ENCODE measurements at places on chromosomes 2 and 18.

- no peak for DNase-seq
- no peak overlapping the region for H3K27ac ChIP-seq
- no peak overlapping the region for H3K4me3 ChIP-seq
- no peaks in the 10 kb centered on the region for H3K27me3 ChIP-seq
- peaks cover 45% of the 10 kb centered on the region for H3K4me1 ChIP-seq
These were observed 13.4 kb downstream of the ITGA6 start for GRCh38 chr2:172440795-172441194.

DNA sequence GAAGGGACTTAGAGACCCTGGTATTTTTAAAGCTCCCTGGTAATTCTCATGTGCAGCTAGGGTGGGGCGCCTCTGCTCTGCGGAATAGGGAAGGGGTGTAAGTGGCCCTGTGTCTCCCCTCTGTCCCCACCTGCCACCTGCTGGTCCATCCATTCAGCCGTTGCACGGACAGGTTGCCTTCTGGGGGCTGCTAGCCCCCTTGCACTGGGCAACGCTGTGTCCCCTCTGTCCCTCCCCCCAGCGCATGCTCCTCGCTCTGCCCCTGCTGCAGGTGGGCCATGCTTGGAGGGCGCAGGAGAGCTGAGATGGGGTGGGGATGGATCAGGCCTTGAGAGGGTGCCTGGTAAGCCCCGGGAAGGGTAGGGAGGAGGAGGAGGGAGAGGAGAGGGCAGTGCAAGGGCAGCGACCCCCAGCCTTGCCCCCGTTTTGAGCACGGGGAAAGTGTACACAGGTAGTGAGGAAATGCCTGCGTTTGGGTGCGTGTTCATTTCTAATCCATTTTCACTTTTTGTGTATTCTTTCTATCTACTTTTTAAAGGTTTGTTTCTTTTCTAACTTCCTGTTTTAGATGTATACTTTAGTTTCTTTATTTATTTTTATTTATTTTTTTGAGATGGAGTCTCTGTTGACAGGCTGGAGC lies 23.9 kb downstream of the RRM2 start:
- peaks cover 4% of the 10 kb centered on the region for H3K4me1 ChIP-seq
- H3K27ac ChIP-seq: no peak overlapping the region
- no peaks in the 10 kb centered on the region for H3K27me3 ChIP-seq
- H3K4me3 ChIP-seq: no peak overlapping the region

DNA sequence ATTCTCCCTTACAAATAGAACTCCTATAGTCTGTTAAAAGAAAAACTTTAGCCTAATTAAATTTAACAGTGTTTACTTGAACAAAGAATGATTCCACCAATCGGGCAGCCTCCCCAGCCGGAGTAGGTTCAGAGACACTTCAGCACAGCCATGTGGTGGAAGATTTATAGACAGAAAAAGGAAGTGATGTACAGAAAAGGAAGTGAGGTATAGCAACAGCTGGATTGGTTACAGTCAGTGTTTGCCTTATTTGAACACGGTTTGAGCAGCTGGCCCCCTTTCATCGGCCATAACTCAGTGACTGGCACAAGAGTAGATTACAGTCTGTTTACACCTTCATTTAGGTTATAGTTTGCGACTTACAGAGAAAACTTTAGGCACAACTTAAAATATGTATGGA lies 2.1 kb upstream of the SKA1 start:
- no peak overlapping the region for H3K27ac ChIP-seq
- no peak overlapping the region for H3K4me3 ChIP-seq

DNA sequence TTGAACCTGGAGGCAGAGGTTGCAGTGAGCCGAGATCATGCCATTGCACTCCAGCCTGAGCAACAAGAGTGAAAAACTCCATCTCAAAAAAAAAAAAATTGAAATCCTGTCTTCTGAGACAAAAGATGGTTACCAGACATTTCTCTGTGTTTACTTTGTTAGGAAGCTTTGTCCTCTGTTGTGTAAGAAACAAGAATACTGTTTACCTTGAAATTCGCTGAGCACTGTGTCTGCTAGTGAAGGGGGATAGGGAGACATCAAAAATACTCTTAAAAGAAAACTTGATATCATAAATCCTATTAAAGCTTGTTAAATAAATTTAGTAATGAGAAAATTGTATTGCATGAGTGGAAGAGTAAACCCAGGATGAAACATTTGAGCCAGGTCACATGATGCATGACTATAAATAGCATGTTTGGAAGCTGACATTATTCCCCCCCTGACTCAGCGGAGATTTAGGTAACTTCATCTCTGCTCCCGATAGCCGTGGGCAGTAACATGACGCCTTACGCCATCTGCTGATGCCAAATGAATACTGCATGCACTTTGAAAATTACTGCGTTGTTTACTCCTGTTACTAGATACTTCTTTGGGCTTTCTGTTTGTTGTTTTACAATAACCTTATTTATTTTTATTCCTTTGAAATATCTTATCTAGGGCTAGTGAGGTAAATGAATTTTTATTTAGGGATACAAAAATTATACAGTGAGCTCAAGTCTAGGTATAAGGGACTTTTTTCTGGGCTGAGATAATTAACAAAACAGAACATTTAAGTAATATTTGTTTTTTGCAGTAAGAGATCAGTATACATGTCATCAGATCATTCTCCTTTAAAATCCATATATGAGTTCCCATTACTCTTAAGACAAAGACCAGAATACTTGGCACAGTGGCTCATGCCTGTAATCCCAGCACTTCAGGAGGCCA lies 134.9 kb downstream of the MAP3K20 start:
- no peaks in the 10 kb centered on the region for H3K36me3 ChIP-seq
- no peaks in the 10 kb centered on the region for H3K4me1 ChIP-seq
- no peaks in the 10 kb centered on the region for H3K27me3 ChIP-seq
- no peak overlapping the region for H3K4me3 ChIP-seq
- no peak for DNase-seq

GRCh38 chr2:223269386-223269785 lies 217.4 kb downstream of the KCNE4 start:
- no peaks in the 10 kb centered on the region for H3K4me1 ChIP-seq
- no peaks in the 10 kb centered on the region for H3K36me3 ChIP-seq
- no peak overlapping the region for H3K4me3 ChIP-seq
- DNase-seq: no peak
- no peak overlapping the region for H3K27ac ChIP-seq
- H3K27me3 ChIP-seq: no peaks in the 10 kb centered on the region

GRCh38 chr2:189466046-189466445 lies 24.8 kb downstream of the WDR75 start:
- H3K27me3 ChIP-seq: no peaks in the 10 kb centered on the region
- DNase-seq: no peak
- H3K4me1 ChIP-seq: no peaks in the 10 kb centered on the region
- no peak overlapping the region for H3K27ac ChIP-seq
- H3K4me3 ChIP-seq: no peak overlapping the region

- no peaks in the 10 kb centered on the region for H3K36me3 ChIP-seq
- no peak for DNase-seq
- H3K4me3 ChIP-seq: no peak overlapping the region
- H3K27ac ChIP-seq: no peak overlapping the region
These were observed 148.6 kb downstream of the TWIST2 start for GRCh38 chr2:238996331-238997136.

DNA sequence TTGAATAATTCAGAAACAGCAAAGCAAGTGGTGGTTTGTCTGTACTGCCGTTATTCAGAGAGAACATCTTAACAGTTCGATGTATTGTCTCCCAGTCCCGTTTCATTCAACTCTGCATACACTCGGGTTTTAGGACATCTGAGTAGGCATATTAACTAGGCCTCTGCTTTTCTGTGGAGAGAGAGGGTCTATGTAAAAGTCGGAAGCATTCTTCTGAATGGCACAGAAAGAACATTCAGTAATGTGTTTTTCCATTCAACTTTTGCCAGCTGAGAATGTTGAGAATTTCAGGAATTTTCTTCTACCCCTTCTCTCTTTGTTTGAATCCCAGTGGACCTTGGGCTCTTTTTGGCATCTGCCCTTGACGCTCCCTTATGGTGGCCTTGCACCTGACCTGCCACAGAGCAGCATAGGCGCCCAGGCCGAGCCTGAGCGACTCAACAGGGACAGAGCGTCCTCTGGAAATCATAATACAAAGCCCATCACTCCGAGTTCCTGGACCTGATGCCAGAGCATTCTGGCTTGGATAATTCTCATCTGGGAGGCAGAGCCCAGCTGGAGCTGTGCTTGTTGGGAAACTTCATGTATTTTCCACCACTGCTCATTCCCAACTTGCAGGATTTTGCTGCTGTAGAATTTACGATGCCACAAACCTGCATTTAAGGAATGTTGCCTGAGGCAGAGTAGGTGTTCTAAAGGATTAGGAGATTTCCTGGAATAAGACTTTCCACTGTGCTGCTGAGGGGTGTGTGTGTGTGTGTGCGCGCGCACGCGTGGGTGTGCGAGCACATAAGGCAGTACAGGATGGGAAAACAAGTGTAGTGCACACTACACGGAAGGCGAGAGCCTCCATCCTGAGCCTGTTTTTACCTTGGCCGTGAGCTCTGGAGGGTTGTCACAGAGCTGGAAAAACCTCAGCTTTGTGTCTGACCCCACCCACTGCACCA lies 77.2 kb upstream of the TXNDC2 start:
- no peak for DNase-seq
- H3K4me1 ChIP-seq: peaks cover 21% of the 10 kb centered on the region
- no peaks in the 10 kb centered on the region for H3K36me3 ChIP-seq
- H3K27me3 ChIP-seq: no peaks in the 10 kb centered on the region
- H3K27ac ChIP-seq: peak overlapping the region; percentile 60
- no peak overlapping the region for H3K4me3 ChIP-seq

GRCh38 chr2:62056341-62056740 lies 139.6 kb upstream of the B3GNT2 start:
- H3K4me3 ChIP-seq: no peak overlapping the region
- no peaks in the 10 kb centered on the region for H3K36me3 ChIP-seq
- H3K27me3 ChIP-seq: no peaks in the 10 kb centered on the region

DNA sequence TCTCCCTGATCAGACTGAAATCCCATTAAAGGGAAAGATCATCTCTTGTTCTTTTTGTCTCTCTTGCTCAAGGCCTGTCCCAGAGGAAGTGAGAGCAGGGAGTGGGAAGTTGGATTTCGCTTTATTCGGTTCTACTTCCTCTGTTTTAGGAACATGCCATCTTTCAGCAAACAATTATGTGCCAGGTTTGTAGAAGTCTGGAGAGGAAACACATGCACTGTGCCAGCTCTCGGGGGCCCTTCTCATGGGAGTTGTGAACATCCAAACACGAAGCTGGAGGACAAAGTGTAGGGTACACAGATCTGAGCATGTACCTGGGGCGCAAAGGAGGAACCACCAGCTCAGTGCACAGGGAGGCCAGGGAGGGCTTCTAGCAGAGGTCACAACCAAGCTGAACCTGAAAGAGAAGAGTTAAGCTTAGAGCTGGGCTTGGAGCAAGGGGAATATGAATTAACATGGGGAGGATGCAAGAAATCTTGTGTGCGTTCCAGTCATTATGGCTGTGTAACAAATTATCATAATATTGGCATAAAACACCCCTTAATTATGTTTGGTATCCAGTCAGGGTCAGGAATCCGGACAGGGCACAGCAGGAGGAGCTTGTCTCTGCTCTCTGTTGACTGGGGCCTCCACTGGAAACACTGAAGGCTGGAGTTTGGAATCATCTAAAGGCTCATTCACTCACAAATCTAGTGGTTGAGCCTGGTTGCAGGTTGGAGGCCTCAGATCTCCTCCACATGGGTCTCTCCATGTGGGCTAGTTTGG lies 128.6 kb downstream of the ZFP36L2 start:
- H3K4me1 ChIP-seq: peaks cover 20% of the 10 kb centered on the region
- H3K4me3 ChIP-seq: no peak overlapping the region
- no peak for DNase-seq
- no peaks in the 10 kb centered on the region for H3K27me3 ChIP-seq

All from upper lobe of right lung (tissue), 1 donor.